ENCODE measurements at places on chromosomes 2 and 18.
A peak's percentile ranks its signal among the peaks of the same experiment; 100 is the strongest.

- DNase-seq, result no peak
Observed at GRCh38 chr2:68203587-68203986, 45.9 kb downstream of the PNO1 start.

GRCh38 chr2:151999053-151999452, 99.8 kb downstream of the CACNB4 start:
- DNase-seq, result peak; percentile 72

DNA sequence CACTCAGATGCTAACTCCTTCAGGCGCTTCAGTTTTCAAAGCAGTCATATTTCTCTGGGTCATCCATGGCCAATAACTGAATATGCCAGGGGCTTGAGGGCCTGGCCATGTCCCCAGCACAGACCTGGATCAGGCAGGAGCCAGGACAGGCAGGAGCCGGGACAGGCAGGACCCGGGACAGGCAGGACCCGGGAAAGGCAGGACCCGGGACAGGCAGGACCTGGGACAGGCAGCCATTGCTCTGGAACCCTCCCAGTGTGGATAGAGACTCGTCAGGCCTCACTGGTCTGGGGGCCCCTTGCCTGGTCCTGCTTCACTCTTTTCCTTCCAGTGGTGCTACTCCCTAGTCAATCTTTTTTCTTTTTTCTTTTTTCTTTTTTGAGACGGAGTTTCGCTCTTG, 117.5 kb upstream of the TEX51 start:
- no peak for DNase-seq

- DNase-seq, result no peak
Observed at GRCh38 chr2:100629309-100629708, 66.5 kb downstream of the PDCL3 start.

DNA sequence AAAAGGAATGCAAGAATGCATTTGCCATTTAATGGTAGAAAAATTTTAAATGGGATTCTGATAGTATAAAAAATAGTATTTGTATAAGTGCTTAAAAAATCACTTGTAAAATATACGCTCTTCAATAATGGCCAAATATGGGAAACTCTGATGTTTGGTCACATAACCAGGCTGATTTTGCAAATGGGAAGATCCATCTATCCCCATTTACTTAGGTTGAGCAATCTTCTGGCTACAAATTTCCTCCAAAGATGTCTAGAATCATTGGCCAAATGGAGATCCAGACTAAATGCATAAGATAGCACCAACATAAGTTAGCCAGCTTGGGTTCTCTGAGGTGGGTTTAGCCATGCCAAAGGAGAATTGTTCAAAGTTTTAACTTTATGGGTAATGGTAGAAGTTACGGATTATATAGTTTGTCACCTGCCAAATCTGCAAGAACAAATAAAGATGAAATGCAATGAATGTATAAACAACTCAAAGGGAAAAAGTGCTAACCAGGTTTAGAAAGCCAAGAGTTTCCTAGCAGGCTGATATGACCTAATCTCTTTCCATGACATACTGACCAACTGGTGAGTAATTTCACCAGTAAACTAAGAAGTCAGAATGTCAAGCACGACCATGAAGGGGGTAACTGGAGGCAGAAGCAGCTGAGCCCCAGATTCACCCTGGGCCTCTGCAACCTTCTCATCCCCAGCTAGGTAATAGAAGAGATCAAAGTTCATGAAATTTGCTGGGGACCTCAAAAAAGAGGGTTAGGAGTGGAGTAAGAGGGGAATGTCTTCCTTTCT, 10.0 kb downstream of the RHOB start:
- DNase-seq, result peak; percentile 31

DNA sequence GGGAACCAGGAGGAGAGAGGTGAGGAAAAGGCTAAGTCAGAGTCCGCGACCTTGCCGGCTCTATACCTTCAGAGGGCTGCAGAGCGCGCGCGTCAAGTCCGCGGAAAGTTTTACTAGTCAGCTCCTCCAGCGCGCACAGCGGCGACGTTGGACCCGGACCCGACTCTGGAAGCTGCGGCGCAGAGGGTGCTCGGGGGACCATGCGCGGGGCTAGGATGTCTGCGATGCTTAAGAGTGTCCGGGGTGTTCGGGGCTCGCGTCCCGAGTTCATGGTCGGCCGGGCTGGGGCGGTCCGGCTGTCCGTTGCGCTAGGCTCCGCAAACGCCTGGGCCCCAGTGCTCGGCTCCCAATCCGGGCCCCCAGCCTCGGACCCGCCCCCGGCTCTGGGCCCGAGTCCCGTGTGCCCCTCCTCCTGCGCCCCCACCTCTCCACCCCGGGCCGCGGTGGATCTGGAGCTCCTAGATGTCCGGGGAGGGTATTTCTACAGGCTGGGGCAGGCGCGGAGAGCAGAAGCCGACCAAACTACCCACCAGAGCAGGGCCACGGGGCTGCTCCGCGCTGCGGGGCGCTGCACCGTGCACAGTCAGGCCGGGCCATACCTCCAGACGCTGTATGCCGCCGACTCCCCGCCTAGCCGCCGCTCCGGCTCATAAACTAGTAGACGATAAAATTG, at the start of gene LBX2:
Gene LBX2 (minus strand): TSS at position 337 of the 673 bp plus-strand sequence. CDS start 66 bp downstream, at position 271.
- DNase-seq, result no peak

DNA sequence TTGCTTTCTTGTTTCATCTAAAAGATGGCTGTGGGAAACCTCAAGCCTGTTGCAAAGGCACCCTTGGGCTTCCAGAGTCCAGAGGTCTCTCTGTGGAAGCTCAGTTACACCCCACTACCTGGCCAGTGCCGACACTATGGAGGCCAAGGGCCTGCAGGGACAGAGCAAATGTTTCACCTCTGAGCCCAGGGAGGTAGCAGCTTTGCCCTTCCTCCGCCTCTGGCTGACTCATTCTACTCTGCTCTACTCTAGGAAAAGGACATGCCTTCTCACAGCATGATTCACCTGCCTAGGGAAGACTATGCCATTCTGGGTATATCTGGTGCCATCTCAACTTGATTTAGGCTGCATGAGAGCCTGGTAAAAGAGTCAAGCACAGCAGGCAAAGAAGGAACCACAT, 12.2 kb downstream of the MYOM1 start:
- DNase-seq, result no peak

- DNase-seq, result no peak
Observed at GRCh38 chr2:137316075-137316474, 550.7 kb downstream of the THSD7B start.

DNA sequence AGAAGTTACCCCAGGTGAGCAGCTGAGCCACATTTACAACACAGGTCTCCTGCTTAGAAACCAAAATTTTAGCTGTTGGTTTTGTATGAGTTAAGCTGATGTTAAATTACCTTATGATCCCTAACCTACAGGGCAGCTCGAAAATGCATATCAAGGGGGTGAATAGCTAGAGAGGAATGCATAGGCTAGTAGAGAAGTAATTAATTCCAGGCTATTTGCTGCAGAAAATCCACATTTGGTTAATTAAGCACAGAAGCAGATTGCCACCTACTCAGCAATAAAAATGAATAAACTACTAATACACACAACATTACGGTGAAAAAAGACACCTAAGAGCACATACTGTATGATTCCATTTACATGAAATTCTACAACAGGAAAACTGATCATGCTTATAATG, 91.4 kb downstream of the OSBPL1A start:
- DNase-seq, result no peak

GRCh38 chr2:27807476-27807875, 36.0 kb downstream of the MRPL33 start:
- no peak for DNase-seq

- DNase-seq, result no peak
Observed at GRCh38 chr2:40737180-40737579, 285.3 kb upstream of the SLC8A1 start.

DNA sequence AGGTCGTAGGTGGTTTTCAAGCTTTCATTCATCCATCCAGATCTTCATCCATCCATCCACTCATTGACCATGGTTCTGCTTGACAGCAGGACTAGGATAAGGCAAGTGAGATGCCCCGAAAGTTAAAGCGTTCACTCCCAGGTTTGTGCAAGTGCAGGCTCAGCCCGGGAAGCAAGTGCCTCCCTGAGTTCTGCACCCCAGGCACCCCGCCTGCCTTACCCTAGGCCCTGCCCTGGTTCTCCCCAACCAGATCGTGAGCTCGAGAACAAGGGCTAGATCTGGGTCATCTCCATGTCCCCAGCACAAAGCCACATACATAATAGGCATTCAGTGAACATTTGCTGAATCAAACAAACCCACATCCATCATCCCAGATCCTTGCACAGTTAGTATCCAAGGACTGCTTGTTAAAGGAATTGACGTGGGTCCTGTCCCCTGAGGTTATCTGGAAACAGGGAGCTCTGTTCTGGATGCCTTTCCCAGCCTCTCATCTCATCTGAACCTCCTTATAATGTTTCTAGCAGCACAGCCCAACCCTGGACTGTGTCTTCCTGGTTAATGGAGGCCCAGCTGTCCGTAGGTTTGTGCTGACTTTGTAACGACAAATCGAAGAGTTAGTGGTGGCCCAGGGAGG, 116.1 kb upstream of the GPC1 start:
- no peak for DNase-seq

- peak; percentile 48 for DNase-seq
Observed at GRCh38 chr2:45849491-45850283, 198.2 kb downstream of the PRKCE start.

- peak; percentile 14 for DNase-seq
Observed at GRCh38 chr18:49861659-49862058, 48.3 kb upstream of the ACAA2 start.

DNA sequence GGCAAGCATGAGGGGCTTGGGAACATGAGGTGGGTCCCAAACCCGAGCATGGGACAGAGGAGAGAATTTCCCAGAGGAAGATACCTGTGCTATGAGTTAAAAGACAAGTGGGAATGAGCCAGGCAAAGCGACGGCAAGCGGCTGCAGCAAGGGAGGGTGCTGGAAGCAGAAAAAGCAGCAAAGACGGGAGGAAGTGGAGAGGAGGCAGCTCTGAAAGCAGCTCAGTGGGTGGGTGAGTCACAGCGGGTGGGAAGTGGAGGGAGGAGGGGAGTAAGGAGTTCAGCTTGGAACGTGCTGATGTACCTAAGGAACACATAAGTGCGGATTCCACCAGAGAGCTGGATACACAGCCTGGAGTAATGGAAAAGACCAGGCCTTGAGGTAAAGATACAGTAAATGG, 41.4 kb downstream of the THUMPD2 start:
- DNase-seq, result peak; percentile 24

DNA sequence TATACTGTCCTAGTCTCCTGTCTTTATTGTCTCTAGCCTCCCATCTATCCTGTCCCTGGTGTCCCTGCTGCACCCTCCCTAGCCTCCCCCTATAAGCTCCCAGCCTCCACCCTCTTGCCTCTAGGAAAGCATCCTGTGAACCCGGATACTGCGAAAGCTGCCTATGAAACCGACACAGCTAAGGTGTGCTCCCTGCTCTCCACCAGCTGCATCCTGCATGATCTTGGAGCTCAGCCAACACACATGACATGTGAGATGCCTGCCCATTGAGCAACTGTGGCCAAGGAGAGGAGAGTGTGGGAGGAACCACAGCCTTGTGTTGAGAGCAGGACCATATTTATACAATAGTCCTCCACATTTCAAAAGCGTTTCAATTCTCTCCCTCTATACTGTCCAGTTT, 187.1 kb downstream of the ZBTB7C start:
- peak; percentile 65 for DNase-seq

DNA sequence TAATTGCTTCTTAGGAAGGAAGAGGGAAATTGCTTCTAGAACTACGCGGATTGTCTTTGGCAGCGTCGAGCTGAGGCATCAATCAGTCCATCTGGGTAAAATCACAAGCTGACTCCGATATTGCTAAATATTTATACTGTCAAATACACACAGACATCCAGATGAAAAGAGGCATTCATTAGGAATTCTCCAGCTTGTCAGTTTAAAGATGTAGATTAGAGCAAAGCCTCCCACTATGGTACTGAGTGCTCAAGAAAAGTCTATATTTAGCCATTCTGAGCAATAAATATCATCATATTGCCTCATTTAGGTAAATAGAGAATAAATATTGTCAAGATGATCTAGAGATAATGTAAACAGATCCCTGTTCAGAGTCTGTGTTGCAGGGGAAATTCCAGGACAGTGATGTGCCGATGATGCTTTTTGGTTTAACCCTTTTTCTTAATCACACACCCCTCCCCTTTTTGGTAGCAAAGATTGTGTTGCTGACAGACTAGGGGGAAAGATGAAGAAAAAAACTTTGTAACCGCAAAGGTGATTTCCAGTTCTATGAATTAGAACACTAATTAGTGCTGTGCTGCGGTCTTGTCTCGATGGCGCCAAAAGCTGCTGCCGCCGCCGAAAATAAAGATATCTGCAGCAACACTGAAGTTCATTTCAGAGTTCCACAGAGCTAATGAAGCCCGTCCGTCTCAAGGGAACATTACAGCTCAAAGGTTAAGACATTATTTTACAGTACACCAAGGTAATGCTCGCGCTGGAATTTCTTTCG, 171.8 kb downstream of the PTGR3 start:
- no peak for DNase-seq

DNA sequence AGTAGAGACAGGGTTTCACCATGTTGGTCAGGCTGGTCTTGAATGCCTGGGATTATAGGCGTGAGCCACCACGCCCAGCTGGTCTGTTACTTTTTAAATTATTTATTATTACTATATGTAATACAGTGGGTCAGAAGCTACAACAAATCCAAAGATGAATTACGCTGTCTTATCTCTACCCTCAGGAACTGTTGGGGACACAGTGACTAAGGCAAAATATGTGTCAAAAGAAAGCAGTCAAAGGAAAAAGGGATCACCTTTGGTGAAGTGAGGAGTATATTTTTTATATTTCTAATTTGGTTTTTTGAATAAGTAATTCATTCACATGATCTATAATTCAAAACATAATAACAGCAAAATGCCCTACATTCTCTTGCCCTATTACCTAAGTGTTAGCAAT, 4.7 kb downstream of the CREB1 start:
- DNase-seq, result no peak

DNA sequence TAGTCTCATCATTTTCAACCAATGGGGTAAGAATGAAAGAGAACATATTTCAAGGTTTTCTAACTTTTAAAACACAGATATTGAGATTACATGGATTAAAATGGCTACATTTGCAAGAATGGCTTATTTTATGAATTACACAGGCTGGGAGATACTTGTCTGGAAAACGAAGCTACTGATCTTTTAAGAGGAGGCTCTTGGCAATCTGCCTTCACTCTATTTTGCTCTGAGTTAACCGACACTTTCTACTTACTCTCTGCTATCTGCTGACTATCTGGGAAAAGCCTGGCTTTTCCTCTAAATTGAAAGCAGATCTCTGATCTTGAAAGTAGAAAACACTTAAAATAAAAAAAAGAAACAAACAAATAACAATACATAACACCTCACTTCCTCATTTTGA, 325.4 kb upstream of the LINC00305 start:
- no peak for DNase-seq

- no peak for DNase-seq
Observed at GRCh38 chr2:7073901-7074300, 156.7 kb downstream of the RNF144A start.

DNA sequence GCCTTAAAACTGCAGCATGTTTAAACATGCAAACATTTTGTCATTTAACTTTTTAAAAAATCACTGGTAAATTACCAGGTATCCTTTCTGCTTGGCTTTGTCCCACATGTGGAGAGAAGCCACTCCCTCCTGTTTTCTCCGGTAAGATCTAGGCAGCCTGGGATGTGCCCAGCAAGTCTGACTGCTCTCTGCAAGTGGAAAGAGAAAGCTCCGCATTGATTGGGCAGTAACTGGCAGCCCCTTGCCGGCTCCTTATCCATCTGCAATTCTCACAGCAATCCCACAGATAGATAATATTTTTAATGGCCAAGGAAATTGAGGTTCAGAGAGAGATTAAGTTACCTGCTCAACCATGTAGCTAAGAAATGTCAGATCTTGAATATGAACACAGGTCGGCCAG, 136.1 kb downstream of the TMEM200C start:
- no peak for DNase-seq
